NCI-H1417 (cell line): ENCODE measurements at places on chromosomes 2 and 18.
A peak's percentile ranks its signal among the peaks of the same experiment; 100 is the strongest.

DNA sequence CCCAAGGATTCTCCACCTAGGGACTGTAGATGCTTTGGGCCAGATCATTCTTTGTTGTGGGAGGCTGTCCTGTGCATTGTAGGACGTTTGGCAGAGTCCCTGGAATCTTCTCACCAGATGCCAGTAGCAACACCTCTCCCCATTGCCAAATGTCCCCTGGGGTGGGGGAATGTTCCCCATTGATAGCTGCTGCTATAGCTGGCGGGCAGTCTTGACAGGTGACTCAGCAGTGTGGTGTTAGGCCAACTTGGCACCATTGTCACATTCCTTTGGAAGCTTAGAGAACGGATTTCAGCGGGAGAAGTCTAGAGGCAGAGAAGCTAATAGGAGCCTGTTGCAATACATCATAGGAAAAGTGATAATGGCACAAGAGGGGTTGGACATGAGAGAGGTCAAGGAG lies 495.7 kb upstream of the SMIM21 start:
- no peak for DNase-seq

GRCh38 chr2:106885329-106885728 lies 638 bp downstream of the ST6GAL2 start:
- DNase-seq = peak; percentile 68

- DNase-seq = peak; percentile 56
Observed at GRCh38 chr2:149420053-149420963, 89.9 kb downstream of the LYPD6 start.

GRCh38 chr18:3037423-3037915 lies 24.5 kb upstream of the LPIN2 start:
- DNase-seq = no peak

GRCh38 chr18:4106407-4107033 lies 348.6 kb downstream of the DLGAP1 start:
- peak; percentile 61 for DNase-seq
